ENCODE measurements at places on chromosomes 7 and 10.
A peak's percentile ranks its signal among the peaks of the same experiment; 100 is the strongest.

- no peak for DNase-seq
These were observed 130.8 kb upstream of the HPS1 start for GRCh38 chr10:98577578-98577977.

- DNase-seq = no peak
These were observed 6.8 kb downstream of the AEBP1 start for GRCh38 chr7:44110719-44111635.

DNA sequence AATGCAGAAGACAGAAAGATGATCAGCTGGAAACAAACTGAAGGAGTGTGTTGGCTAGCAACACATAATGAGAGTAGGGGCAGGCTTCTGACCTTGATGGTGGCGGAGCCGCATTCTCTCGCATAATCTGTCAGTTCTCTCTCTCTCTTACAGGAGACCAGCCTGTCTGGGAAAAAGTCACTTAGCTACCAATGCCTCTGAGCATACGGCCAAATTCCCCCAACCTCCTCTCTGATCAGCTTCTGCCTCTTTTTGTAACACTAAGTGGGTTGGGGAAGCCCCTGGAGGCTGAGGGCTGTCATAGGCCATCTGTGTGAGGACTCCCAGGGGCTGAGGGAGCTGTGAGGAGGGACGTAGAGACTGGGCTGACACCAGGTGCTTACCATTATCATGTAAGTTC is 104.6 kb downstream of the HIPK2 start:
- no peak for DNase-seq

DNA sequence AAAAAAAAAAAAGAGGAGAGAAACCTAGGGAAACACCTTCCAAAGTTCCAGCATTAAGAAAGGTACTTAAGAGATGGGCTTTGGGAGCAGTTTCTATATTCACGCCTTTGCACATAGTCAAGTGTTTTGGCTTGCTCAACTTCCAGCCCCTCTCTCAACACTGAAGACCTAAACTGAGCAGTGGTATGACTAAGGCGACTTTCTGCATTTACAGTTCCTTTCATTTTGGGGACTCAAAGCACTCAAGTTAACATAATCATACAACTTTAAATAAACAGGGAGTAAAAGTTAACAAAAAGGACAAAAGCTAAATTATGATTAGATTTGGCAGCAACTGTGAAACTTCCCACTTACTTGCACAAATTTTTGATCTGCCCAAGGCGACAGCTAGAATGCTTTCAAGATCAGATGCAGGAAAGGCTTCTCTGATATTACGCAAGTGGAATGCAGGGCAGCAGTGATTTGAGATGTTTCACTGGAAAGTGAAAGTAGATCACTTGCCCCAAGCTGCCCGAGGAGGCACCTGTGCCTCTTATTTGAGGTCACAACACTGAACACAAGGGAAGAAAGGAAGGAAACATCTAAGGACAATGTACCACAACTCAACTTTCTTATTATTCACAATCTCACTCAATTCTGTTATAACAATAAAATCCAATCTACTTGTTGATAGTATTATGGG is 199.5 kb downstream of the SKAP2 start:
- DNase-seq = peak; percentile 47

DNA sequence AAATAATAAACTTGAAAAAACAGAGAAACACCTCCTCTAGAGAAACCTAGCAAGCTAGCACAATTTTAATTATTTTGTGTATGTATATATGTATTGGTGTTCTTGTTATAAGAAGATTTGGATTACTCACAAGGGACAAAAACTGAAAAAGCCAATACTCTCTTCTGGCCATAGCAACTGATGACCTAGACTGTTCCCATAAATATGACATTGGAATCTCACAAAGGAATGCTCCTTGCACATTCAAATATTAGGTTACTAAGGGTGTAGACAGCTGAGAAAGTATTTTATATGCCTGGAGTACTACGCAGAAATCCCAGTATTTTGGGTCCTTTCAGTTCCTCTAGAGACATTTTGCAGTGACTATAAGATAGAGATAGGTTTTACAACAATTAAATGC is 279.4 kb downstream of the FZD1 start:
- no peak for DNase-seq

DNA sequence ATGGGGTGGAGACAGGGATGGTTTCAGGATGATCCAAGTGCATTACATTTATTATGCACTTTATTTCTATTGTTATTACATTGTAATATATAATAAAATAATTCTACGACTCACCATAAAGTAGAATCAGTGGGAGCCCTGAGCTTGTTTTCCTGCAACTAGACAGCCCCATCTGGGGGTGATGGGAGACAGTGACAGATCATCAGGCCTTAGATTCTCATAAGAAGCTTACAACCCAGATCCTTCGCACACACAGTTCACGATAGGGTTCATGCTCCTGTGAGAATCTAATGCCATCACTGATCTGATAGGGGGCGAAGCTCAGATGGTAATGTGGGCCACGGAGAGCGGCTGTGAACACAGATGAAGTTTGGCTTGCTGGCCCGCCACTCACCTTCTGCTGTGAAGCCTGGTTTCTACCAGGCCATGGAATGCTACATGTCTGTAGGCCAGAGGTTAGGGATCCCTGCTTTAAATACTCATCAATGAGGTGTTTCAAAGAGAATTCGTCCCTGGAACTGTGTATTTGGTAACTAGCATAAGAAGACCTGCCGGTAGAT is 21.2 kb upstream of the PRKCQ start:
- DNase-seq = no peak

GRCh38 chr10:127354992-127355391 is 158.6 kb upstream of the INSYN2A start:
- DNase-seq = peak; percentile 12

DNA sequence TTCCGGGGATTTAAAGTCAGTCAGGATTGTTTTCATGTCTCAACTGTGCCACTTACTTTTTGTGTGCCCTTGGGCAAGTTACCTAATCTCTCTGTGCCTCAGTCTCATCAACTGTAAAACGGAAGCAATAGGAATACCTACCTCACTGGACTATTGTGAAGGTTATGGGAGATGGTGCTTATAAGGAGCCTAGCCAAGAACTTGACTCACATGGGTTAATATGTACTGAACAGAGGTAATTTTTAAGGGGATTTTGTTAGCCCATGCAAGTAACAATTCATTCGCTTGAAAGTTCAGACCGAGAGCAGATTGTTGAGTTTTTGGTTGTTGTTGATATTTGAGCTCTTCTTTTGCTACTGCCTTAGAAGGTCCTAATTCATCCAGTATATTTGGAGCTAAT is 202.9 kb downstream of the ZNF365 start:
- DNase-seq = no peak

- DNase-seq = no peak
These were observed 492.5 kb downstream of the ETV1 start for GRCh38 chr7:13496976-13497375.

GRCh38 chr10:116269619-116270018 is 3.4 kb downstream of the GFRA1 start:
- DNase-seq = no peak

- DNase-seq = no peak
These were observed 19.0 kb downstream of the RBM48 start for GRCh38 chr7:92547579-92547978.

- DNase-seq = no peak
These were observed 42.8 kb upstream of the SLC13A1 start for GRCh38 chr7:123242467-123243092.

- no peak for DNase-seq
These were observed 68.9 kb upstream of the ST8SIA6 start for GRCh38 chr10:17523246-17523753.

- DNase-seq = no peak
These were observed 15.3 kb upstream of the PDGFA start for GRCh38 chr7:534959-535358.

DNA sequence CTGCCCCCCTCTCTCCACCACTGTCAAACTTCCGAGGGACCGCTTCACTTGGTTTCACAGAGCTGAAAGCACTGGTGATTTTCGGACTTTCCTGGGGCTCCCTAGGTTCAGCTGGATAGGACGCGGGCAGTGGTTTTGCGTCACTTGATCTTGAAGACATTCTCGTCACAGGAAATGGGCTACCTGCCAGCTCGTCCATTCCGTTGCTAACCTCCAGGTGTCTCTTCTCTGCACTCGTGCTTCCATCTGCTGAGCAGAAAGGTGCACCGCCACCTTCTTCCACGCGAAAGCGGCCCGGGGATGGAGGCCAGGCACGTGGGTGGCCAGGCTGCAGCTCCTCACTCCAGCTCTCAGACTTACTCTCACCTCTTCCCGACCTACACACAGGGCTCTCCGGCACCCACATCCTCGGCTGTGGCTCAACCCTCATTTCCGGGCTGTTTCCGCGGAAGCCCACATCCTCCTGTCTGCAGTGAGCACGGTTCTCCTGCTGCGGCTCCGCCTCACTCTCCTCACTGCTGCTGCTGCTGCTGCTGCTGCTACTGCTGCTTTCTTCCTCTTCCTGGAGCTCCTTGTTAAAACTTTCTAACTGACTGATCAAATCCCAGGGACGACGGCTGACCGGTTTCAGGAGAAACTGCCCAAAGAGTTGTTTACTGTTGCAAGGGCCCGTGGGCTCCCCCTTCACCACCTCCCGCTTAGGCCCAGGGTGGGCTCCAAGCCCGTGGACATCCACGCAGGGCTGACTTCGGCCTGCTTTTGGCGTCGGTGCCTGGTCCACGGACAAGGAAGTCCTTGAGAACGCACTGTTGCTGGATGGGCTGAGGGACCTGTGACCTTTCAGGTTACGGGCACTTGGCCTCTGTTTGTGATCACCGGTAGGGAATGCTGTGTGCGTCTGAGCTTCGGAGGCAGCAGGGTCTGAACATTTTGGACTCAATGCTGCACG is 32.1 kb downstream of the JCAD start:
- peak; percentile 92 for DNase-seq

DNA sequence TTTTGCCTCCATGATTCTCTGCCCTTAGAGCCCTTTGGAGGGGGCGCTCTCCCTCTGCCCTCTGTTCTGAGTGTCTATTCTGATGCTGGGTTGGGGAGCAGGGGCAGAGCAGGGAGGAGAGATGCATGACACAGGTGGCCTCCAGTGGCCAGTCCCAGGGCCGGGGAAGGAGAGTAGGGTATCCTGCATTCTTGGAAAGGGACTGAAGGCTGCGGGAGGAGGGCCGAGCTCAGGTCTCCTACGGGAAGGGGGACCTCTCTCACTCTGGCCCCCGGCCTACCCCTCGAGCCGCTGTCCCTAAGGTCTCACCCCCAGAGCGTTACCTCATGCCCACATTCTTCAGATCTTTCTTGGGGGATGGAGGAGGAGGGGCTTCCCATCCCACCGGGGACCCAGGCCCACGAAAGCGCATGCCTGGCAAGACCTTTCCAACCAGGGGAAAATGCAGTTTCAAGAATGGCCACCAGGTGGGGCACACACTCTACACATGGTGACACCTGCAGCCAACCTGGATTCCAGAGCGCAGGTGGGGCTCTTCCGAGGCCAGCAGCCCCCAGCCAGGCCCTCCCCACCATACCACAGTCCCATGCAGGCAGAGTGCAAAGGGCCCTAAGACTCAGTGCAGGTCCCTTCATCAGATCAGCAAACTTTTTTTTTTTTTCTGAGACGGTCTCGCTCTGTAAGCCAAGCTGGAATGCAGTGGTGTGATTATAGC is 86.4 kb downstream of the MYL10 start:
- DNase-seq = peak; percentile 66

DNA sequence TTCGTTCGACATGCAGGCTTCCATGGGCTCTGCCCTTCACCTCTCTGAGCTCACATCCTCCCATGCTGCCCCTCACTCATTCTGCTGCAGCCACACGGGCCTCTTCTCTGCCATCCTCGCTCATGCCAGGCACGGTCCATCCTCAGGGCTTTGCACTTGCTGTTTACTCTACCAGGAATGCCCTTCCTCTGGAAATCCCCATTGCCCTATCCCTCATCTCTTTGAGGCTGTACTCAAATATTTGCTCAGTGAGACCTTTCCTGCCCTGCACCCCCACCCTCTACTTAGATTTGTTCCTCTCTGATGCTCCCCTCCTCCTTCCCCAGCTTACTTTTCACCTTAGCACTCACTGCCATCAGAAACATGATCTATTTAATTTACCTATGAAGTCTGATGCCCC is 107.0 kb upstream of the ZNF716 start:
- DNase-seq = no peak

DNA sequence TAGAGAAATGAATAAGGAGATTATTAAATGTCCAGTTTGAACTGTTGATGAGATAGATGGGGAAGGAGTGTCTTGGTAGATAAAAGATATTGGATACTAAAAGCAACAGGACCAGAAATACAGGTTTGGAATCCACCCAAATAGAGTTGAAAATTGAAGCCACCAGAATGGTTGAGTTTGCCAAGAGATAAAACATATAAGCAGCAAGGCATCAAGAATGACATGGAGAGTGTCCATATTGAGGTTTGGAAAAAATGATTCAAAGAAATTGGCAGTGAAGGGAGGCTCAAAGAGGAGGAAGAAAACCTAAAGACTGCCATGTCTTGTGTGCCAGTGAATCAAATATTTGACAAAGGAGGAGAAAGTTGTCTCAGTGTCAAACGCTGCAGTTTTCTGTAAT is 24.2 kb downstream of the CFAP69 start:
- no peak for DNase-seq

GRCh38 chr7:31096198-31096876 is 44.2 kb downstream of the ADCYAP1R1 start:
- no peak for DNase-seq

GRCh38 chr7:83849131-83849530 is 200.2 kb upstream of the SEMA3E start:
- DNase-seq = no peak

DNA sequence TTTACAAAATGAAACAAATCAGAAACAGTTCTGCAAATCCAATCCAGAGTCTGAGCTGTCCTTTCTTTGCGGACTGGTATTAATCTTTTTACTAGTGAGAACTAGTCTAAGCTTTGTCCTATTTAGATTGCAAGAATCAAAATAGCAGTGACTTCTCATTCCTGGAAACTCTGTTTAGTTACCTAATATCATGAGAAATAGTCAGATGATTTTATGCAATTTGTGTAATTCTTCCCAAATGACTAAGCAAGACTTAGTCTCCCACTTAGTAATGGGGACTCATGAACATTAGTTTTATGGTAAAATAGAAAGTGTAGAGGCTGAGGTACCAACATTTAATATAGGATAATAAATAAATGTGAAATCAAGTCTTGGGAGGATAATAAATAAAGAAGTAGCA is 341.3 kb downstream of the DNAJB9 start:
- DNase-seq = no peak

Measured in KBM-7 (cell line).